ENCODE measurements at places on chromosomes 11 and 22.

DNA sequence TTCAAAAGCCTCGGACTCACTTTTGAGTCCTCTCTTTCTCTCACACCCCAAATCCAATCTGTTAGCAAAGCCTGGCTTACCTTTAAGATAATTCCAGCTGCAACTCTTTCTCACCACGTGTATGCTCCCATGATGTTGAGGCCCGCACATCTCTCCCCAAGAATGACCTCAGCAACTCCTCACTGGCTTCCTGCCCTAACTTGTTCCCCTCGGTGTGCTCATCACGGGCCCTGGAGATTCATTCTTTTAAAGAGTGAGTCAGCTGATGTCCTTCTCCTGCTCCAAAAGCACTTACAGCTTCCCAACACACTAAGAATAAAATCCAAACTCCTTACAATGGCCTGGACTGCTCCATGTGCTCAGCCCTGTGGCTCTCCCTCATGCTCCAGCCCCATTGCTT is 1041.3 kb downstream of the OPCML start:
- no peak for DNase-seq

DNA sequence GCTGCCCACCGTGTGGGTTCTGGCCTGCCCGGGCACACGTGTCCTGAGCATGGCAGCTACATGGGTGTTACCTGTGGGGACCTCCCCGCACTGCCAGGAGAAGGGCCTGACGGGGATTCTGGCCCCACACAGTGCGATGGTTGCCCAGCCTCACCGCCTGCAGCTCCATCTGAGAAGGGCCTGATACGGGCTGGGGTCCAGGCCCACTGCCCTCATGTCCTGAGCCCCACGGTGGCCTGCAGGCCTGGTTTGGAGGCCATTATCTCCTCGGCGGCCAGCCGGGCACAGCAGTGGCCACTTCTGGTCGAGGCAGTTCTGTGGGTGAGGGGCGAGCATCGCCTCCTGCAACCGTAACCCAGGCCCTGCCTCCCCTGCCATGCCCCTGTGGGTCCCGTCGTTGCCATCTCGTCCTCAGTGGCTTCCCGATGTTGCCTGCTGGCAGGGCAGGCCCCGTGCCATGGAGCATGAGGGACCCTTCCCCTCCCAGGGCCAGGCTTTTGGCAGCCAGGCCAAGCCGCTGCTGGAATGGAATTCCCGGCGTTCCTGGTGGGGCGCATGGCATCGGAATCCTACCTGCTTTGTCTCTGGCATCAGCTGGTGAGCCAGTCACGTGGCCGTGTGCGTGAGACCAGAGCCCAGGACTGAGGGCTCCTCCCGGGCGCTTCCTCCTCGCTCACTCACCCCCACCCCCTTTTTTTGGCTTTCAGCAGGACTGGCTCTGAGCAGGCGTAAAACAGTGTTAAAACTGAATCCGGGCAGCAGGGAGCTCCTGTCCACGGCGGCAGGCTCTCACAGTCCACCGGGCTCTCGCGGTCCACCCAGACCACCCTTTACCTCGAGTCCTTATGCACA is 71.9 kb upstream of the PPARA start:
- DNase-seq, result peak; percentile 68

DNA sequence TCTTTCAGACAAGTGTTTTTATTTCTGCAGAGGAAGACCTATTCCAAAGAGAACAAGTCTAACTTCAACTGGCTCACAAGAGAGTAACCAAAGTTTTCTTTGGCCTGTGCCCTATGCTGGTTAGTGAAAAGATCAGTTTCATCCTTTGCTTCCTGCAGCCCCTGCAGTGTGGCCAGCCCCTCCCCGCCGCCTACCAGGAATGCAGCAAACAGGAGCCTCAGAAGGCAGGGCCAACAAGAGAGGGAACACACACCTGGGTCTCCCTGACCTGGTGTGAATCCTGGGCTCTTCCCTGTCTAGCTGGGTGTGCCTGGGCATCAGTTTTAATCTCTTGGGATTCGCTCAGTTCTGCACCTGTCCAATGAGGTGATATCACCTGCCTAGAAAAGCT is 21.5 kb upstream of the SCARF2 start:
- no peak for DNase-seq

DNA sequence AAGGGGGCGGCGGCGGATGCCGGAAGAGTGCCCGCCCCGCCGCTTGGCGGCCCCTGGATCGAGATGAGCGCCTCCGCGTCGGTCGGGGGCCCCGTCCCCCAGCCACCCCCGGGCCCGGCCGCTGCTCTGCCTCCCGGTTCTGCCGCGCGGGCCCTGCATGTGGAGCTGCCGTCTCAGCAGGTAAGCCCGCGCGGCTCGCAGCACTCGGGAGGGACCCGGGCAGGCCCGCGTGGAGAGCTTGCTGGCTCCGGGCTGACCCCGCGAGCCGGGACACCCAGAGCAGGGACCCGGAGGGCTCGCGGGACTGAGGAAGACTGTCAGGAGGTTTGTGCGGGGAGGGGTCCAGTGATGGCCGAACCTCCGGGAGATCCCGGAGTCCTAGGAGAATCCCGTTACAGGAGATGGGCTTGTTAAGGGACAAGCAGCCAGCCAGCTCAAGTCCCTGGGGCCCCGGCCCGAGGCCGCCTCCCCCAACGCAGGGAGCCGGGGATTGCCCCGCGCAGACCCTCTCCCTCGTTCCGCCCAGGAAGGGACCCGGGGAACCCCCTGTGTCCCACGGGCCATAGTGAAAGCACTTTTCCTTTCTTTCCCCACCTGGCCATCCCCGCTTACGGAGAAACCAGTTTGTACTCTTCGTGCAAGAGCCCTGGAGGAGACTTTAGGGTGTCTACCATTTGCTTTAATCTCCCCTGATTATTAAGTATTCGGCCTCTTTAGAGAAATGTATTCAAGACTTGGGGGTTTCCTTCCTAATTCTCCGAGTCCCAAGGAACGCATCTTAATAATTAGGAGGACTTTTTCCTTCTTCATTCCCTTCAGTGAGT is 547 bp downstream of the UVRAG start:
- DNase-seq, result no peak

GRCh38 chr11:8225589-8226036 is 38.1 kb downstream of the LMO1 start:
- peak; percentile 94 for DNase-seq

GRCh38 chr11:61968758-61969390 is 1.4 kb upstream of the FTH1 start:
- no peak for DNase-seq

DNA sequence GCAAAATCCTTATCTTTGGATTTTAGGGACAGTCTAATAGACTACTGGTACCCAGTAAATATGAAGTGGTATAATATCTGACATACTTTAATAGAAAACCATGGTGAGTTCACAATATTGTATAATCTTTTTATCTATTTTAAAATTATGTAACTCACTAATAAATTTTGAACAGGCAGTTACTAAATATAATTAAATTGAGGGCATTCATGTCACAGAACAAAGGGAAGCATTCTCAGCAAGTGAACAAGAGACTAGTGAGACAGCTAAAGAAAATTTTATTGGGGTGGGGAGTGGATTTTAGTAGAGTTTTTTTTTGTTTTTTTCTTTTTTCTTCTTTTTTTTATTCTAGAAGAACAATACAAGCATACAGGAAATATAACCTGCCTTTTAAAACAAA is 55.0 kb downstream of the DNAJC24 start:
- DNase-seq, result no peak

DNA sequence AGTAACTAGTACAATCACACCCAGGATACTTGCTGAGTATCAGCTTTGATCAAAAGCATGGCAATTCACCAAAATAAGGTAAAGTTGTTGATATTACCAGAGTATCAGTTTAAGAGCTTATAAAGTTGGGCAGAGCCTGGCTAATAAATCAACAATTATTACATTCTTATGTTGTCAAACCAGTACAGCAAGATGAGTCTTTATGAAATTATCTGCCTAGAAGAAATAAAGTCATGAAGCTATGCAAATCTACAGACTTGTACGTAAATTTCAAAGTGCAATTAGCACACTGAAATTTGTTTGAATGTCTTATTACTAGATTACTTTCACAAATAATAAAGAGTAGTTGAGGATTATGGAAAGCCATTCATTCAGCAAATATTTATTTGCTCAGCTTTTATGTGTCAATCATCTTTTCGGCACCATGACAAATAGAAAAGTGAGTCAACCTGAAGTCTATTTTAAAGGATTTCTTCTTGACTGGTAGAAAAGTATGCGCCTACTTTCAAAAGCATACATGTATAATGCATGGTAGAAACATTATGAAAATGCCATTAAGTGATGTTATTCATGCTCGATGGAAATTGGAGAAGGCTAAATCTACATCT is 5.0 kb upstream of the ANO3 start:
- no peak for DNase-seq

GRCh38 chr11:86955111-86955360 is 159 bp downstream of the FZD4 start:
- no peak for DNase-seq

- peak; percentile 97 for DNase-seq
Observed at GRCh38 chr11:119334174-119334930, at the start of gene RNF26. Gene RNF26 (plus strand): TSS chr11:119334527. CDS start chr11:119335123, 596 bp downstream.

GRCh38 chr22:48975316-48975741 is 852.3 kb downstream of the BRD1 start:
- DNase-seq, result no peak

GRCh38 chr11:44277196-44278090 is 32.5 kb downstream of the ALX4 start:
- DNase-seq, result no peak

- no peak for DNase-seq
Observed at GRCh38 chr11:119512369-119512768, 89.4 kb upstream of the THY1 start.

DNA sequence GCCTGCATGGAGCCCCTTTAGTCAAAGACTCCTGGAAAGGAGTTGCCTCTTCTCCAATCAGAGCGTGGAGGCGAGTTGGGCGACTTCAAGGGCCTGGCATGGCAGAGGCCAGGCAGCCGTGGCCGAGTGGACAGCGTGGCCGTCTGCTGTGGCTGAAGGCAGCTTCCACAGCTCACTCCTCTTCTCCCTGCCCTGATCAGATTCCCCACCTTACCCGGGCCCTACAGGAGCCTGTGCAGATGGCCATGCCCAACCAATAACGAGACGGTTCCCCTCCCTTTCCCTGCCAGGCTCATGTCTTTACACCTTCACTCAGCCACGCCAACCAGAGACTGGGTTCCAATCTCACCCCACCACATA is 20.0 kb upstream of the SLC22A12 start:
- no peak for DNase-seq

DNA sequence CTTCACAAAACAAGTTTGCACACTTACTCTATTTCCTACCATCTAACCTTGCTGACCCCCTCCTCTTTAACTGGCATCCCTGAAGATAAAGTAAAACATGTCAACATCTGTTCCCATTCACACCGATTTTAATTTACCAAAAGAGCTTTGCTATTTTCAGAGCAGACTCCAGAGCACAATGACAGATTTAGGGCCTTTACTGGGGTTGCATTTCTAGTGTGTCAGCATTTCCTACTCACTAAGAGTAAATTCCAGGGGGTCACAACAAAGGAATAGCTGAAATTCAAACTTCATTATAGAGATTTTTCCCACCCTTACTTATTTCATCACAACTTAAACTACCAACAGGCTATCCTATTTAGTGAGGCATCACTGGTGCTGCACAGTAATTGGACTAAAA is 60.8 kb downstream of the SOX6 start:
- no peak for DNase-seq

DNA sequence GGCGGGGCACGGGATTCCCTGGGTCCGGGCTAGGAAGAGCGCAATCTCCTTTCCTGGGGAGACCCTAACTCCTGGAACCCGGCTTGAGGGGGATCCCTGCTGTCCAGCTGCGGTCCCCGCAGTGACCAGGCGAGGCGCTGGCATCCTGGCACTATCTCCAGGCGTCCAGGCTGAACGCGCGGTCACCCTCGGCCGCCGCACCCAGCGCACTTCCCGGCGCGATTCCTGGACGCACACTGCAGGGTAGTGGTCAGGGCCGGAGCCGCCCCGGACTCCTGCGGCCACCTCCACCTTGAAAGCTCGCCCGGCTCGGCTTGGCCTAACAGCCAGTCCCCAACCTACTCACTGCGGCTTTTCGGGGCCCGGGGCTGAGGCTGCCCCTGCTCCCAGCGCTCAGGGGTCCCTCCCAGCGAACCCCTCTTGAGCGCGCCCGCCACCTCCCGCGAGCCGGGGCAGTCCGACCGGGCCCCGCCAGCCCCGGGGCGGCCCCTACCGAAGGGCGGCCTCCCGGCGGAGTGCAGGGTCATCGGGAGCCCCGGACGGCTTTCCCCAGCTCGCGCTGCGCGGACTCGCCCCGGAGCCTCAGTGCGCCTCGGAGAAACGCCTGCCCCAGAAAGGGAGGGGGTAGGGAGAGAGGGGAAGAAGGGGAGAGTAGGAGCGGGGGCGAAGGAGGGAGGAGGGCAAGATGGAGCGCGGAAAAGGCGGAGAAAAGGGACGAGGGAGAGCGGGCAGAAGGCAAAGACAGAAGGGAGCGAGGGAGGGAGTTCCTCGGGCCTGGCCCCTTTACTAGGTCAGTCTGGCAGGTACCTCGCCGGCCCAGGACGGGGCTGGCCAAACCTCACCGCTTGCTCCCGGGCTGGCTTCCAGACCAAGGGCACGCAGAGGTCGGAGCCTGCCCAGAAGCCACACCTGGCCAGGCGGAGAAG is 1.0 kb downstream of the POU2AF3 start:
- peak; percentile 92 for DNase-seq

- DNase-seq, result no peak
Observed at GRCh38 chr11:90556026-90556425, 333.2 kb upstream of the CHORDC1 start.

- DNase-seq, result no peak
Observed at GRCh38 chr11:16936643-16937042, 77.6 kb downstream of the PLEKHA7 start.

DNA sequence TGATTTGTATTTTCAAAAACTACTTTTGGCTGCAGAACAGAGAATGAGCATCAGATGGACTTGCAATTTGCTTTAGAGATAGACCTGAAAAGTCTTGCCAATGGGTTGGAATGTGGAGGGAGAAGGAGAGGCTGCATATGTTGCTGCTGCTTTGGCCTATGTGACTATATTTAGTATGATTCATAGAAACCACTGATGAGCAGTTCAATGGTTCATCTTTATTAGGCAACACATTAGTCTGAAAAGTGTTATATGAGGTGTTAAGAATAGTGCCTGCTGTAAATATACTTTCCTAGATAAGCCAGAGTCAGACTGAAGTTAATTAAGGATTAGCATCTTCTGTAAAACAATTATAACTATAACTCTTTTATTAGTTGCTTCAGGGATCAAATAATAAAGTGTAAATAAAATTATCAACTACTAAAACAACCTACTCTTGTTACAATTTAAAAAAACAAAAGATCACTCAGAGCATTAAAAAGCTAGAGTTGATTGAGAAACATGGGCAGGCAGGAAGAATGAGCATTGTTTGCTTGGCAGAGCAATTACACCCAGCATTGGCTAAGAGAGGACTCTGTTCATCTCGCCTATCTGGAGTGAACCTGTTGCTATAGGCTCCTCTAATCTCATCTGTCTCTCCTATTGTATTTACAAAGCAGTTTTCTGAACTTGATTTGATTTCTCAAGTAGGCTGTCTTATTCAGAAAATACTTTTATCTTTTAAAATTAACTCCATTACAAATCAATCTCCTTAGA is 36.3 kb downstream of the HORMAD2 start:
- no peak for DNase-seq

- no peak for DNase-seq
Observed at GRCh38 chr22:39351689-39352214, 2.0 kb downstream of the SYNGR1 start.
